G401 (cell line): ENCODE measurements at places on chromosomes 1 and 21.

DNA sequence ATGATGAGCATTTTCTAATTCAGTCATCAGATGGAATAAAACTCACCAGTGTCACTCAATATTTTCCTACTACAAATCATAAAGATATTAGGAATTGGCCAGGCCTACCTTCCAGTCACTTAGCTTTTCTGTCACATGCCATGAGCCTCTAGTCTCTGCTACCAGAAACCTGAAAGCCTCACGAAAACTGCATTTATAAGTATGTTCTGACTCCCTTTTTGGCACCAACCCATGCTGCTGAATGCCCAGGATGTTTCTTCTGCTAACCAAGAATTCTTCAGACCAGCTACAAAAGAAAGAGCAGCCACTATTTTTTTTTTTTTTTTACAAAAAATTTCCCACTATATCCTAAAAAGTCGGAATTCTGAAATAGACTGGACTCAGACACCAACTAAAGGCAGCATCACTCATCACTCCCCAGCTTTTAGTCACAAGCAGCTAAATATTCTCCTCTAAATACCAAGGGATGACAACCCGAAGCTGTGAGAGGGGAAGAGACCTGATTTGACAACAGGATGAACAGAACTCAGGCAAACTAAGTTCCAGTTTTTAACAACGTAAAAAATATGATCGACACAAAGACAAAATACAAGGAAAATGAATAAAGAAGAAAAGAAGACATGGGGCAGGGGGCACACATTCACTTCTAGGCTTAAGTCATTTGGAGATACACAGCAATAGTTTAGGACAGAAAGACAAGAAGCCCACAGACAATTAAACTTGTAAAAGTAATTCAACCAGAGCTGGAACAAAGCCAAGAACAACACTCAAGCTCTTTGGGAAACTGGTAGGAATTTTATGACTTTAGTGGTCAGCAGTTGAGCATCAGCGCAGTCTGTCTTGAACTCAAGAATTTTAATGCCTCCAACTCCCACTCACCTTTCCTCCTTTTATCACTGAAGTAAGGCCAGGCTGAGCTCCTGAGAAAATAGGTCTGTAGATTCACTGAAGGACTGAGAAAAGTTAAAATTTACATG, 1.7 kb downstream of the DCAF8 start:
- no peak for DNase-seq

- DNase-seq: no peak
These were observed 69.6 kb upstream of the KCTD3 start for GRCh38 chr1:215497528-215497927.

- no peak for DNase-seq
These were observed 30.8 kb downstream of the MRPL37 start for GRCh38 chr1:54230507-54231339.

- no peak for DNase-seq
These were observed 21.9 kb upstream of the LSM10 start for GRCh38 chr1:36419569-36419968.

- peak; percentile 10 for DNase-seq
These were observed 8.4 kb upstream of the NBPF11 start for GRCh38 chr1:148160343-148161052.

DNA sequence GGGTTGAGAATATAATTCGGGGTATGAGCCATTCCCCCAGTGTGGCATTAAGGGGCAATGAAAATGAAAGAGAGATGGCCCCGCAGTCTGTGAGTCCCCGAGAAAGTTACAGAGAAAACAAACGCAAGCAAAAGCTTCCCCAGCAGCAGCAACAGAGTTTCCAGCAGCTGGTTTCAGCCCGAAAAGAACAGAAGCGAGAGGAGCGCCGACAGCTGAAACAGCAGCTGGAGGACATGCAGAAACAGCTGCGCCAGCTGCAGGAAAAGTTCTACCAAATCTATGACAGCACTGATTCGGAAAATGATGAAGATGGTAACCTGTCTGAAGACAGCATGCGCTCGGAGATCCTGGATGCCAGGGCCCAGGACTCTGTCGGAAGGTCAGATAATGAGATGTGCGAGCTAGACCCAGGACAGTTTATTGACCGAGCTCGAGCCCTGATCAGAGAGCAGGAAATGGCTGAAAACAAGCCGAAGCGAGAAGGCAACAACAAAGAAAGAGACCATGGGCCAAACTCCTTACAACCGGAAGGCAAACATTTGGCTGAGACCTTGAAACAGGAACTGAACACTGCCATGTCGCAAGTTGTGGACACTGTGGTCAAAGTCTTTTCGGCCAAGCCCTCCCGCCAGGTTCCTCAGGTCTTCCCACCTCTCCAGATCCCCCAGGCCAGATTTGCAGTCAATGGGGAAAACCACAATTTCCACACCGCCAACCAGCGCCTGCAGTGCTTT, 9.4 kb downstream of the PROX1 start:
- DNase-seq: no peak

GRCh38 chr1:14583788-14584187, 14.7 kb upstream of the KAZN start:
- no peak for DNase-seq

DNA sequence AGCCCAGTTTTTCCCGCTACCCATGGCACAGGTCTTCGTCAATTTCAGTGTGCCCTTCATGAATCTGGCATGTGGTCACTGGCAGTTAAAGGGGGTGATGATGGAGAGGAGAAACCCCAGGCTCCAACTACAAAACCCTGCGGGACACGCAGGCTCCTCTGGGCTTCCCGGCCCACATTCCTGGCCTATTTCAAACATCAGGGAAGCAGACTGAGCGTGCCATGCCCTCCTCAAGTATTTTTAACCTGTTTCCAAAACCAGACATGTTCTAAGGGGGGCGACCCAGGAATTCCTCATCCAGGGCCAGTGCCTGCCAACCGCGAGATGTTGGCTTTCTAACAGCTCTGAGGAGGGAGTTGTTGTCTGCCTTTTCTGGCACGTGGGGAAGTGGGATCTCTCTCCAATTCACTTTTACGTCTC, 85.1 kb downstream of the CAPZB start:
- DNase-seq: no peak

- no peak for DNase-seq
These were observed 12.9 kb upstream of the KCNJ15 start for GRCh38 chr21:38243732-38244406.
